ENCODE measurements at places on chromosomes 3 and 15.

GRCh38 chr3:173865900-173866498 is 468.5 kb downstream of the NLGN1 start:
- DNase-seq = no peak

- DNase-seq = peak; percentile 28
Measured at GRCh38 chr3:58173669-58174398, 36.9 kb downstream of the DNASE1L3 start.

- no peak for DNase-seq
Measured at GRCh38 chr3:193906849-193907410, 229.0 kb upstream of the HES1 start.

- DNase-seq = no peak
Measured at GRCh38 chr3:177687291-177687690, 490.0 kb upstream of the TBL1XR1 start.

GRCh38 chr15:95584088-95584487 is 746.4 kb upstream of the NR2F2 start:
- DNase-seq = no peak

DNA sequence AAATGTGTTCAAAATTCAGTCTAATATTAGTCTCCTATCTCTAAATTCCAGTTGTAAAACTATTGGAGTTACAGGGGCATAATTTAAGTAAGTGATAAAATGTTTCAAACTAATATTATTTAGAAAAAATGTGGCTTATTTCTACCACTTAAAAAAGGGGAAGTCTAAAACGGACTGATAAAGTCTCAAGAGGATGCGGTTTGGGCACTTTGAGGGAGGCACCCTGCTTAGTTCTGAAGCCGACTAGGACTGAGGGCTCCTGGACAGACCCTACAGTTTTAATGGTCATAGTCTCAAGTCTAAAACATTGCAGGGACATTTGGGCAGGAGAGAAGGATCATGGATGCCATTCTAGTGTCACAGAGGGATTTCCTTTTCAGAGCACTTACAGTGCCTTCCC is 566.3 kb downstream of the NR2F2 start:
- DNase-seq = no peak

- DNase-seq = peak; percentile 76
Measured at GRCh38 chr3:113287803-113288648, 76.7 kb downstream of the BOC start.
